ENCODE measurements at places on chromosomes 6 and 20.

- no peak for DNase-seq
These were observed 59.1 kb downstream of the BLOC1S5 start for GRCh38 chr6:8005136-8005535.

GRCh38 chr6:105791583-105792318 is 294.4 kb upstream of the PRDM1 start:
- no peak for DNase-seq

GRCh38 chr6:35041086-35041861 is 99.9 kb downstream of the TCP11 start:
- DNase-seq, result no peak

DNA sequence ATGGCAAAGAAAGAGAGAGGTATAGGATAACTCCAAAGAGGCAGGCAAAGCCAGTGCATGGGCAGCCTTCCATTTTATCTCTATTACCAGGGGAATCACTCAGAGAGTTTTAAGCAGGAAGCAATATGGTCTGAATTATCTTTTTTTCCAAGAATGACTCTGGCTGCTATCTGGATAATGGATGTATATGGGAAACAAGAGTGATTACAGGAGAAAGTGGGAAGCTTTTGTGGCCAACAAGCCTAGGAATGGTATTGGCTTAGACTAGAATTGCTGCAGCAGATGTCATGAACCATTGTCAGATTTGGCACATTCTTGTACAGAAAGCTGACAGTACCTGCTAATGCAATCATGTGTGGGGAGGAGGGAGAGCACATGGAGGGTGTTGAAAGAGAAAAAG is 73.0 kb upstream of the BTBD3 start:
- no peak for DNase-seq

DNA sequence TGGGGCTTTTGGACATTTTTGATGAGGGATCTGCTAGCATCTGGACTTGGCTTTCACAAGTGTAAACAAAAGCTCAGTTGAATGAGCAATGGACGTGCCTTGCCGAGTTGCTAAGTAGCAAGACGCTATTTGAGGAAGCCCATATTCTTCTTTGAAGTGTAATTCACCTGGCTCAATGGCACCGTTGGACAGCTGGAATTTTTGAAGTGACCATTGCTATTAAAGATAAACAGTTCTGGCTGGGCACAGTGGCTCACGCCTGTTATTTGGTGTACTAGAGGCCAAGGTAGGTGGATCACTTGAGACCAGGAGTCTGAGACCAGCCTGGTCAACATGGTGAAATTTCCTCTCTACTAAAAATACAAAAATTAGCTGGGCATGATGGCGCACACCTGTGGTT is 88.8 kb upstream of the SOX4 start:
- DNase-seq, result no peak
